ENCODE measurements at places on chromosomes 13 and 19. TPM values are rescaled to one million over a fixed set of nuclear protein-coding genes. Genes with fewer than 3 reads are reported as not detected.

- DNase-seq, result no peak
These were observed 1.6 kb upstream of the BEST2 start for GRCh38 chr19:12749938-12750521.

DNA sequence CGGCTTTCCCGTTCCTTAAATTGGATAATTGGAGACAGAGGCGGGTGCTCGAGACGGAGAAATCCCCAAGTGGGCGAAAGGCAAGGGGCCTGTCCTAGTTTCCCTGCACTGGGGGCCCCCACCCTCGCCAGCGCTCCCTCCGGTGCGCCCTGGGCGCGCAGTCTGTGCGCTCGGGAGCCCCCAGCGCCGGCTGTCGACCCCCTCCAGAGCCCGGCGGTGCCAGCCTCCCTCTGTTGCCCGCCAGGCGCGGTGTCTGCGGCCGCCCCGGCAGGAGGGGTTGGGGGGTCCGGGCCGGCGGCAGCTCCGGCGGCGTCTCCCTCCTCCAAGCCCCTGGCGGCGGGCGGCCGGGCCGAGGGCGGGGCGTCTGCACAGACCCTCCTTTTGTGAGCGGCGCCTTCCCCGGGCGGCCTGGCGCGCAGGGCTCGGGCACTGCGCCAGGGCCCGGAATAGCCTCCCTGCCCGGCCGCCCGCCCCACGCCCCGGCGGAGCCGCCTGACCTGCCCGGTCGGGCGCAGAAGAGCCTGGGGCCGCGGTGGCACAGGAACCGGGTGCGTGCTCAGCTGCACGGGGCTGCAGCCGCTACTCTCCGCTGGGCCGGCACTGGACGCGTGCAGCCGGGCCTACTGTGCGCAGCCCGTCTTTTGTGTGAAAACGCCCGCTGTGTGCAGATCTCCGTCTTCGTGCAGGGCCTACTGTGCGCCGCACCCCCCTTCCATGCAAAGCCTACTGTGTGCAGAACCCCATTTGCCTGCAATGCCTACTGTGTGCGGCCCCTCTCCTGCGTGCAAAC, 13.2 kb downstream of the GADD45B start:
- peak; percentile 58 for DNase-seq

DNA sequence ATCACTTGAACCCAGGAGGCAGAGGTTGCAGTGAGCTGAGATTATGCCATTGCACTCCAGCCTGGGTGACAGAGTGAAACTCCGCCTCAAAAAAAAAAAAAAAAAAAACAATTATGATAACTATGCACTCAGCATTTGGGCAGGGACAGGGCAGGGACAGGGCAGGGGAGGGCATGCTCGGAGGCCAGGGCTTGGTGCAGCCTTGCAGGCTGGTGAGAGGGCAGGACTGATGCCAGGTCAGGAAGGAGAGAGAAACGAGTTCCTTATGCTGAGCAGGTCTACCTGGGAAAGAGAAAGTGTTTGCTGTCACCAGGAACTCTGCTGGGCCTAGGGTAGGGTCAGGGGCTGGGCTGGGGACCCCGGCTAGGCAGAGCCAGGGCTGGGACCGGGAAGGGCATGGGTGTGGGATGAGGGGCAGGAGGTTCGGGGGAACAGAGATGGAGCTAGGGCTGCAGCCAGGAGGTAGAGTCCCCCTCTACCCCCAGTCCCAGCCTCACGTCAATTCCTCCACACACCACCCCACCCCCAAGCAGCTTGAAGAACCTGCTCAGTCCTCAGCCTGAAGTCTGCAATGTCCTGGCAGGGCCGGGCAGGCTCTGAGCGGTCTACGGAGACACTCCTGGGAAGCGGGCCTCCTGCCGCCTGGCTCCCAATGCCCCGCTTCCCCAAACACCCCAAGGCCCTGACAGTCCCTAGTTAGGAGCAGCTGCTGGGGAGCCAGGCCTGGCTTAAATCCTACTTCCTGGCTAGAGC, 2.8 kb downstream of the FXYD3 start:
- DNase-seq, result no peak

DNA sequence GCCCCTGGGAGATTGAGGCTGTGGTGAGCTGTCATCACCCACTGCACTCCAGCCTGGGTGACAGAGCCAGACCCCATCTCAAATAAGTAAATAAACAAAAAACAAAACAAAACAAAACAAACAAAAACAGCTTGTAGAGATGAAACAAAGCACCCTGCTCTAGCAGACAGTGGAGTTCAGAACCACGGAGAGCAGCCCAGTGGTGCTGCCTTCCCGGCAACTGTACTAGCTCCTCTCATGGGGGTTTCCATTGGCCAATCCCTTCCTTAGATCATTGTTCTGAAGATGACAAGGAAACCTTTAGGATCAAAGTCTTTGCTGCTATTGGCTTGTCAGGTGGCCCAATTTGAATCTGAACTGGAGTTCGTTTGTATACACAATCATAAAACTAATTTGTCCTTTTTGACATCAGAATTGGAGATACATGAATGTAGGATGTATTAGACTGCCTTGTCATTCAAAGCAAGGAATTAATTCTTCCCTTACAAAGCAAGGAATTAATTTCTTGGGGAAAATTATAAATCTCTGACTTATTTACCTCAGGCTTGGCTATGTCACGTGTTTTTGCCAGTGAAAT, 19.7 kb upstream of the SYCN start:
- peak; percentile 52 for DNase-seq

- no peak for DNase-seq
These were observed 14.8 kb downstream of the PLEKHJ1 start for GRCh38 chr19:2221250-2221831.

DNA sequence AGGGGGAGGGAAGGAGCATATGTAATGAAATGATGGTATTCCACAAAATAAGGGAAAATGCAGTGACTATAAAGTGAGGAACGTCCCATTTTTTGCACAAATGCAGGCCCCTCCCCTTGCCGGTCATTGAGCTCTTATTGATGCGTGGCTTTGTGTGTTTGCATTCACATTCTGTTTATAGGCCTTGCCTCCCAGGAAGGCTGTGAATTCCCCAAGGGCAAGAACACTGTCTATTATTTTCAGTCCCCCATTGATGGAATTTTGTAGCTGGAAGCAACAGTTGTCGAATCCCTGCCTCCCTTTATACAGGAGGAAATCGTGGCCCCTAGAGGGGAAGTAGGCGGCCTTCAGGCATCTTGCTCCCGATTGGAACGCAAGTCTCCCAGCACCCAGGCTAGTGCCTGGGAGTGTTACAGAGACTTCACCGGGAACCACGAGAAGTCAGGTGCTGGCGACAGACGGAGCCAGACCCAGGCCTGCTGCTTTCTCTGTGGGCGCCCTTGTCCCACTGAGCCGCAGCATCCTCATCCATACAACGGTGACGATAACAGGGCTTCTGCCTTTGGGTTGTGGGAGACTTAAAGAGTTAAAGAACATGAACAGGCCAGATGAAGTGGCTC, 6.9 kb downstream of the SBSN start:
- DNase-seq, result no peak

DNA sequence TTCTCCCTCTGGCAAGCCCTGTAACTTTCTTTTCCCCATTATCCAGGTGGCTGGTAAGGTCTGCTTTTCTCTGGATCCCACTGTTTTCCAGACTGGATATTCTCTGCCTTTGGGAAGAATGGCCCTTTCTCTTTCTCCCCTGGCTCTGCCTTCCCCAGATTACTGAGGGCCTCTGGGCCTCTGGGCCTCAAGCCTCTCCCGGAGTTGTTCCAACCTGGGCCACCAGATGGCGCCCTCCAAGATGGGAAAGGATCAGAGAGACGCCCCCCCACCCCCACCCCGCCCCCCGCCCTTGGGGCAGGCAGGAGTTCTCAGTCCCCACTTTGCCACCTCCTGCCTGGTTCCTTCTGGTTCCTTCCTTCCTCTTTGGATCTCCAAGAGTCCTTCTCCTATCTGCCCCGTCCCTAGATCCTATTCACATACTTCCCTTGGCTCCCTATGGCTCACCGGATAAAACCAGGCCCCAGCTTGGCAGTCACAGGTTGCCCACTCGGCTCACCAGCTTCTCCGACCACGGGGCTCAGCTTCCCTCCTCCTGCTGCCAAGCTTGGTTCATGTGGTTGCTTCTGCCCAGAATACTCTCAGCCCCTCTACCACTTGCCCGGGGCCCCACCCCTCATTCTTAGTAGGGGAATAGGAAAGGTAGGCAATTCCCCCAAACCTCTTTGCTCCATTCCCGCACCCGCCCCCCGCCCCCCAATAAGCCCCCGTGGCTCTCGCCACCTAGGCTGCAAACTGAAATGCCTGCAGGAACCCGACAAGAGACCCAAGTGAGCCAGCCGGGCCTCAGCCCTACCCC, 13.1 kb downstream of the EPS8L1 start:
- DNase-seq, result peak; percentile 97

DNA sequence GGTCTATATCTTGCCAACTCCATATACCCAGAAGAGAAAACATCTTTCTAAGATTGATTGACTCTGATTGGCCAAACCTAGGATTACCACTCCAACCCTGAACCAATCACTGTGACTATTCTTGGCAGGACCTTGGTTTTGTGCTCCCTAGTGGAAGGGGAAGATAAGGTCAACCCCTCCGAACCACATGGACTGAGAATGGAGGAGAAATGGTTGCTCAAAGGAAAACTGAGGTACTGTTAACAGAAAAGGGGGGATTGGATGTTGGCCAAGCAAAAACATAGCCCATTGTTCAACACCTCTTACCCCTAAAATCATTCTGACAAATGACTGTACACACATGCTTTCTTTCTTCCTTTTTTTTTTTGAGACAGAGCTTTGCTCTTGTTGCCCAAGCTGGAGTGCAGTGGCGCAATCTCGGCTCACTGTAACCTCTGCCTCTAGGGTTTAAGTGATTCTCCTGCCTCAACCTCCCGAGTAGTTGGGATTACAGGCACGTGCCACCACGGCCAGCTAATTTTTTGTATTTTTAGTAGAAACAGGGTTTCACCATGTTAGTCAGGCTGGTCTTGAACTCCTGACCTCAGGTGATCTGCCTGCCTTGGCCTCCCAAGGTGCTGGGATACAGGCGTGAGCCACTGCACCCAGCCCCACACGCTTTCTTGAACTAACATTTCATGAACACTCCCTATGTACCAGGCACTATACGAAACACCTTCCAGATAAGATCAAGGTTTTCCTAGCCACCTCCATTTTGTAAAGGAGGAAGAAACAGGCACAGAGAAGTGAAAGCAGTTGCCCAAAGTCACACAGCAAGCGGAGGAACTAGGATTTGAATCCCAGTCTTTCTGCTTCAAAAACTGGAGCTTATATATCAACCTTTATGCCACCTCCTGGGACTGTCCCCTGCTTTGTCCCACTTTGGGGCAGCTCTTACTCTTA, 6.5 kb downstream of the MEIOSIN start:
- DNase-seq, result no peak

- no peak for DNase-seq
These were observed 64.9 kb downstream of the TRPM4 start for GRCh38 chr19:49222528-49222927.

DNA sequence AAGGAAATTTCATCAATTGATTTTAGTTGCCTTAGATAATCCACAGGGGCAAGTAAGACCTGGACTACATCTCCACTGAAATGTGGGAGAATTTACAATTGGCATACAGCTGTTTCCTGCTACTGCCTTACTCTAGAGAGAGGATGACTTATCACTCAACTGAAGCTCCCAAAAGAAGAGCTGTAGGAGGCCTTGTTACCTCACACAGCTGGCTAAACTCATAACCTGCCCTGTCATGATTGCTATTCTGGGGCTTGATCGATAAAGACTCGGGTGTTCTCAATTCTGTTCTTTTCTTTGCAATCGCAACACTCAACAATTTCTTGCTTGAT, 1396.4 kb downstream of the EFNB2 start:
- no peak for DNase-seq

- DNase-seq, result no peak
These were observed 46.3 kb downstream of the SOX21 start for GRCh38 chr13:94666065-94666464.

- peak; percentile 89 for DNase-seq
These were observed 17.8 kb upstream of the ENOX1 start for GRCh38 chr13:43804461-43805070.

DNA sequence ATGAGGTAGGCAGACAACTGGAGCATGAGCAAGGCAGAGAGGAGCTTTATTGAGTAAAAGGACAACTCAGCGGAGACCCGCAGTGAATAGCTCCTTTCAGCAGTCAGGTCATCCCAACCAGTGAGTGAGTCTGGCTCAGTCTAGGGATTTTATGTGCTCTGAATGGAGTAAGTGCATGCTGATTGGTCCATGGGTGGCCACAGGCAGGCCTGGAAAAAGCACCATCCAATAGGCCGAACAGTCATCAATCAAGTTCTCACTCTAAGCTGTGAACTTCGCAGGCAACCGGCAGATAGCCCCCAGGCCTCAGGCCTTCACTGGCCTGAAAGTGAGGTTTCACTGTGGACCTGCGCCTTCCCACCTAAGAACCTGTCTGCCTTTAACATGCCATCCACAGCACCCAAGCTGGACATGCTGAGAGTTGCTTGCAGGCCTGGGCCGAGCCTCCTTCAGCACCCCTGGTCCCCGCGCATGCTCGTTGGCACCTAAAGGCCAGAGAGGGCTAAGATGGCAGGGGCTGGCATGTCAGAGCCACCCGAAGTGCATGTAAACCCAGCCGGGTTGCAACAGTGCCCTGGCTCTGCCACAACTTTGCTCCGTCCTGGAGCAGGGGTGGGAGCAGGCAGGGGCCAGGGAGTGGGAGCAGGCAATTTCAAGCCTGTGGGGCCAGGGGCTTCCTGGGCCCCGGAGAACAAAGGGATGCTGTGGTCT, 698.7 kb downstream of the SLITRK1 start:
- DNase-seq, result no peak

DNA sequence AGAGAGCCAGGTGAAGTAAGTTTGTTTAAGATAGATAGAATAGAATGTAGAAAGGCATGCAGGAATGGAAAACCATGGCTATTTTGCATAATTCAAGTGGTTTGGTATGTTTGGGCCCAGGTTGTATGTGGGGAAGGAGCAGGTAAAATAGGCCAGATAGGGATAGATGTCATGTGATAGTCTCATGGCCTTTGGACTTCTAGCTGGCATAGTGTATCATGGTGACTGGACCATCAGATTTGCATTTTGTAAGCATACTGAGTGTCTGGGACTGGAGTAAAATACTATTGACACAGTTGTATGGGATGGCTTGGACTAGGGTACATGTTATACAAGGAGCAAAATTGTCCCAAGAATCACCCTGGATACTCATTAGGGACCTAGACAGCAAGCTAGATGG, 38.9 kb downstream of the COG3 start:
- no peak for DNase-seq

DNA sequence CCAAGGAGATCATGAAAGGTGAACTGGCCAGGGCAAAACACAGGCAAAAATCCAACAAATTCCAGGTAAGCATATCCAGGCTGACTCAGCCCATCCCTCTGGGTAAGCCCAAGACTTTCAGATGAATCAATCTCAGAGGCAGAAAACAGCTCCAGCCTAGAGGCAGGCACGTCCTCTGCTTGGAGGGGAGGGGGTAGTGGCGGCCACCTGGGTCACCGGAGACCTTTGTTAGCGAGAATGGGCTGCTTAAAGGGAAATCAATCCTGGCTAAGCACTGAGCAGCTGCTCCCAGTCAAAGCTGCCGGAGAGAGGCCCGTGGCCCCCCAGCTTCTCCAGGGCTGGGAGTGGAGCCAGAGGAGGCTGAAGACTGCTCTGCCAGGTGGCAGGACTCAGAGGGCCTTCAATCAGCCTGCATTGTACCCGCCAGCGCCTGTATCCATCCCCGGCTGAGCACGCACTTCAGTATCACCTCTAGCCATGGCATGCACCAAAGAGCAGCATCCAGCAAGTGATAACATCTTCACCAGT, 48.2 kb downstream of the PIN1 start:
- no peak for DNase-seq

The PSG2 gene
- total RNA-seq, result not detected

The B3GNT3 gene
- 49.6 TPM for total RNA-seq

The FAM98C gene
- 49.5 TPM for total RNA-seq

The VMAC gene
- 6.0 TPM for total RNA-seq

The TMC4 gene
- total RNA-seq, result 45.3 TPM

The PRX gene
- total RNA-seq, result 1.3 TPM

The MBD3L4 gene
- total RNA-seq, result not detected

The ZMYM2 gene
- 39.2 TPM for total RNA-seq

The ICAM1 gene
- total RNA-seq, result 4.6 TPM

The FBN3 gene
- total RNA-seq, result not detected

Data from HT-29 (cell line).